ENCODE measurements at places on chromosomes 2 and 18.

DNA sequence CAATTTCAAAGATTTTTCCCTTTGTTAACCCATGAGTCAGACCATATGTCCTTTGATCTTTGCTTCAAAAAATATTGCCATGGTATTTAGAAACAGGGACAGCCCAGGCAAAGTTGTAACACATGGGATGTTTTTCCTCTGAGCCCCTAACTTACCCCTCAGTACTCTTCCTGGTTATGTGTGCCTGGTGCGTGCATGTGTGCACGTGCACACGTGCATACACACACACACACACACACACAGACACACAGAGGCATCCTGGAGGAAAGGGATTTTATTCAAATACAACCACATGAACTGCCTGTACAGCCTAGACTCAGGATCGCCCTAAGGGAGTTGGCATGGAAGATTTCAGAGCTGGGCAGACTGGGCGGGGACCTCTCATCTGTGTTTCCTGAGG lies 5.1 kb downstream of the AFF3 start:
- no peak for DNase-seq

- no peak for DNase-seq
Observed at GRCh38 chr18:31773774-31774476, 13.2 kb upstream of the SLC25A52 start.

DNA sequence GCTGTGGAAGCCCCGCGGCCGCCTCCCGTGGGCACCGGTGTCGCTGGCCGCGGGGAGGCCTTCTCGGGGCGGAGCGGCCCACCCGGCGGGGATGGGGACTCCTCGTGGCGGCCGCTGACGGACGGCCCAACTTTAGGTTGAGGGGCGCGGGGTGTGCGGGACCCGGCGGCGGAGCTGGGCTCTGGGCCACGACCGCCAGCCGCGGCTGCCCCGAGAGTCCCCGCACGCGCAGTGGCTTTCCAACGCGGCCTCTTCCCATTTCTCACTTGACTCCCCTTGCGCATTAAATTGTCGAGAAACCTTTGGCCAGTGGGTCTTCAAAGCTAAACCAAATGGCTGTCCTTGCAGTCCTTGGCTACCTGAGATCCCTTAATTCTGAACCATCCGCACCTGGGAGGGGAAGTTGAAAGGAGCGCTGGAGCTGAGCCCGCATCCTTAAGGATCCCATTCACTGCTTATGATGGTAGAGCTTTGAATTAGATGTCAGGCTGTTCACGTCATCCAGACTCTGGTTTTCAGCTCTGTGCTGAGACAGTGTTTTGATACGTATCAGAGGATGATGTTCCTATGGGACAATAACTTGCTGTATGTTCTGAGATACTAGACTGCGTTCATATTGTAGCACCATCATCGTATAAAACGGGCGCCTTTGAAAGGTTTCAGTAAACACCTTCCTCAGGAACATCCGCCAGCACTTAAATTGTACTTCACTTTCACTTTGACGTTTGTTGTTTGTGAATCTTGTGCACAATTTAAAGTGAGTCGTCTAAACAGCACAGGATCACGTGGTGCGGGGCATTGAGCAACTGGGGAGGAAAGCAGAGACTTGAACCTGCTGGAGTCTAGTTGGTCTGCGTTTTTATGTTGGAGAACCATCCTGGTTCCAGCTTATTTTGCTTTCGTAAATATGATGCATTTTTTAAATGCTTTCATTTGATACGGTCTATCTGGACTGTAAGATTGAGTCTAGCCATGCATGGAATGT lies 874 bp downstream of the CLIP4 start:
- peak; percentile 74 for DNase-seq

- DNase-seq: no peak
Observed at GRCh38 chr18:23113576-23113975, 21.7 kb upstream of the CABLES1 start.

GRCh38 chr2:85433511-85434089 lies 15.1 kb downstream of the SH2D6 start:
- DNase-seq: peak; percentile 97

- DNase-seq: no peak
Observed at GRCh38 chr2:67083951-67084350, 313.2 kb upstream of the ETAA1 start.

DNA sequence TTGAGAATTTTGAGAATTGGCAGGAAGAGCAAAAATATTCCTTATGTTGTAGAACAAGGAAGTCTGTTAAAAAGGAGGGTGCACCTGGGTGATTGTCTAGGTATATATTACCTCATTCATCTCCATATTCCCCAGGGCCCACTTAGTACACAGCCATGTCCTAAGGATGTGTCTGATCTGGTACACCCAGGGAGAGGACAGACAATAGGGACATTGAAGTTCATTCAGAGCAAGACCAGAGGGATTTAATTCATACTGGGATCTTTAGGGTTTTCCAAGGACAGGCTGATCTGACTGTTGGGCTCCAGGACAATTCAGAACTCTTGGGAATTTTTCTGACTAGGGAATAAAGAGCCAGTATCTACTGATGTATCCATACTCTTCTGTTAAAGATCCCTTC lies 112.1 kb downstream of the PHLPP1 start:
- no peak for DNase-seq

Measured in astrocyte of the spinal cord (primary cell).